Stimulated activated CD4-positive, alpha-beta T cell treated with anti-CD3 and anti-CD28 coated beads, TNF-alpha, amount 100 ng/mL, for 1 hour (primary cell): ENCODE measurements at places on chromosomes 6 and 20.
A peak's percentile ranks its signal among the peaks of the same experiment; 100 is the strongest.

GRCh38 chr6:50116797-50117542 is 67.2 kb upstream of the DEFB112 start:
- DNase-seq, result no peak

DNA sequence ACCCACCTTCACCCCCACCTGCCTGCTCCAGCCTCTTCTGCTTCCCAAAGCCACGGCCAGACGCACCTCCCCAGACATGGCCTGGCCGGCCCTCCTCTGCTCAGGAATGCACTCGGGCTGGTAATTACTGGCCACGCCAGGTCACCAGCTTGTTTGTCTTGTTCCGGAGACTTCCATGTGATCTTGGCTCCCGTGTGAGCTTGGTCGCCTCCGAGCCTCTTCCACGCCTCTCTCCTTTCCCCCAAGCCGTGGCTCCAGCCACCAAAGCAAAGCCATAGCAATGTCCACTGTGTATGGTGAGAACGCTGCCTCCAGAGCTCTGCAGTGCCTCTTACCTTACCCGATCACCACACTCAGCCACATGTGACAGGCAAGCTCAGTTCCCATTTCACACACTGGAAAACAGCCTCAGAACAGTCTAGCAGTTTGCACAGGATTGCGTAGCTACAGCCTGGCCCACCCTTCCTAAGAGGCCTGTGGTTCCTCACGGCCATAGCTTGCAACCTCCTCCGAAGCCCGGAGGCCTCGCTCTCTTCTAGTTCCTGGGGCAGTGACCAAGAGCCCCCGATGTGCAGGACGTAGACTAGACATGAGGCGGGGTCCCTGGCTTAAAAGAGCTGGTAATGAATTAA is 48.1 kb upstream of the AFDN start:
- no peak for DNase-seq

GRCh38 chr20:46399401-46399800 is 7.0 kb downstream of the ELMO2 start:
- no peak for DNase-seq

DNA sequence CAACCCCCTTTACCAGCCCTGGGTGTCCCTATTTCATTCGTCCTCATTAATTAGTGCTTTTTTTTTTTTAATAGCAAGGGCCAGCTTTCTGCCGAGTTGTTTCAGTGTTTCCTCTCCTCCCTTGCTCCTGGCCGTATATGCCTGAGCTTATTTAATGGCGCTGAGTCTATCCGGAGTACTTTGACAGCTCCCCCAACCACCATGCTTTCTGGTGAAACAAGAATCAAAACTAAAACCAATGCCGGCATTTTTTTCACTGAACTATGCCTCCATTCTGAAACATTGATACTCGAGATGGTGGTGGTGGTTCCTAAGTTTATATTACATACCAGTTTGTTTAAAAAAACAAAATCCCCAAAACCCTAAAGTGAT is 1.2 kb downstream of the DCBLD1 start:
- no peak for DNase-seq

GRCh38 chr20:31948008-31948407 is 3.8 kb downstream of the PDRG1 start:
- DNase-seq, result no peak

DNA sequence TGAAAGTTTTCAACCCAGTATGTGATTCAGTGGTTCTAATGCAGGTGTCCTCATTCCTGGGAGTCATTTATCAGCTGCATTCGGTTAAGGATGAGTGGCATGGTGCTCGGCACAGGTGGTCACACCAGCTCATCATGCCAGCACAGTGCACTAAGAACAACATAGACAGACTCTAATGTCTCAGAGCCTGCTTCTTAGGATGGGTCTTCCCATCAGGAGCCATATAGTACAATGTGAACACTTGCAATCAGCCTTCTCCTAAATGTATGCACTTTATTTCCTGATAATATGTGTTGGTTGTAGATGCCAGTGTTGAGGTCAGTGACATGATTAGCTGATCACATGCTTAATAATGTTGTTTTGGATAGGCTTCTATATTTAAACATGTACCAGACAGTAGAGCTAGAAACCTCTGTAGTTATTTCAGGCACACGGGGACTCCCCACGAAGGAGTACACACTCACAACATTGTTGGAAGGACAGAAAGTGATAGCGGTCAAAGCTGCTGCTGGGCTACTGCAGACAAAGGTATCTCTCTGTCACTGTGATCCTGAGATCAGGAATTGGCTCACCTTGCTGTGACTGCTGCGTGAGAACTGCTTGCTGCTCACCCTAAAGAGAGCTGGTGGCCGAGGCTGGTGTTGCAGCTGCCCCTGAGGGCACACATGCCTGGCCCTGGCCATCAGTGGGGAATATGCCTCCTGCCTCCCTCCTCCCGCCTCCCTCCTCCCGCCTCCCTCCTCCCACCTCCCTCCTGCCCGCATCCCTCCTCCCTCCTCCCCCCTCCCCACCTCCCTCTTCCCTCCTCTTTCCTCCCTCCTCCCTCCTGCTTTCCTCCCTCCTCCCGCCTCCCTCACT is 195.4 kb downstream of the SMOC2 start:
- no peak for DNase-seq

GRCh38 chr20:34876406-34877282 is at the start of gene ACSS2:
TSS of gene ACSS2 (plus strand) at chr20:34876612. CDS start at chr20:34876646, 34 bp downstream.
- peak; percentile 82 for DNase-seq

- DNase-seq, result no peak
Observed at GRCh38 chr6:164579035-164579434, 730.4 kb downstream of the C6orf118 start.

GRCh38 chr6:139490482-139490881 is 116.0 kb upstream of the CITED2 start:
- DNase-seq, result no peak

- DNase-seq, result no peak
Observed at GRCh38 chr6:13507306-13507860, 20.0 kb upstream of the GFOD1 start.

- peak; percentile 29 for DNase-seq
Observed at GRCh38 chr6:7137335-7138045, 29.7 kb downstream of the RREB1 start.

- no peak for DNase-seq
Observed at GRCh38 chr6:166955865-166956443, 396 bp downstream of the RNASET2 start.

DNA sequence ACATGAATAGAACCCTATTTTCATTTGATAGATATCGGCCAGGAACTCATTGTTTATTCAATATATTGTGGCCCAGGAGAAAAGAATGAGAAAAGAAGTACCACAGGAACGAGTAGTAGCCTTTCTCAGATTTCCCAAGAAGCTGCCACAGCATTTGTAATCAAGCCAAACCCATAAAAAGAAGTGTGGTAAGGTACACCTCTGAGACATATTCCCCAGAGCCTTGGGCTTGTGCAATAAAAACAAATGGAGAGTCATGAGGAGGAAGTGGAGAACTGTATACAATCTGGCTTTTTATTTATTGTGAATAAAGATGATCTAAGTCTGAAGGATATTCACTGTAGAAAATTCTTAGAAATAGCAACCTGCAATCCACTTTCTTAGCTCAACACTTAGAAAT is 36.7 kb downstream of the KIF6 start:
- no peak for DNase-seq

DNA sequence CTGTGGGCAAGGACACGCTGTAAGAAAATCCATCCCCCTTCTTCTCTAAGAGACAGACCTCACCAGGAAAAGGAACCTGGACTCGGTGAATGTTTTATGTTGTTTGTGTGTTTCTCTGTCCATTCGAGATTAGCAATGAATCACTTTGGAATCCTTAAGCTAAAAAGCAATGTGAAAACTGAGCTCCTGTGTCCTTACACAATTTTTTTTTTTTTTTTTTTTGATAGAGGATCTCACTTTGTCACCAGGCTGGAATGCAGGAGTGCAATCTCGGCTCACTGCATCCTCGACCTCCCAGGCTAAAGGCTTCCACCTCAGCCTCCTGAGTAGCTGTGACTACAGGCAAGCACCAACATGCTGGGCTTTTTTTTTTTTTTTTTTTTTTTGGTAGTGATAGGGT is 32.1 kb downstream of the BFSP1 start:
- no peak for DNase-seq

- no peak for DNase-seq
Observed at GRCh38 chr6:159908979-159909378, 18.2 kb downstream of the MAS1 start.
